Midbrain (tissue), 1 donor: ENCODE measurements at places on chromosomes 7 and 10.
A peak's percentile ranks its signal among the peaks of the same experiment; 100 is the strongest.

GRCh38 chr7:25900877-25901276 lies 251.1 kb upstream of the NFE2L3 start:
- DNase-seq, result peak; percentile 21

DNA sequence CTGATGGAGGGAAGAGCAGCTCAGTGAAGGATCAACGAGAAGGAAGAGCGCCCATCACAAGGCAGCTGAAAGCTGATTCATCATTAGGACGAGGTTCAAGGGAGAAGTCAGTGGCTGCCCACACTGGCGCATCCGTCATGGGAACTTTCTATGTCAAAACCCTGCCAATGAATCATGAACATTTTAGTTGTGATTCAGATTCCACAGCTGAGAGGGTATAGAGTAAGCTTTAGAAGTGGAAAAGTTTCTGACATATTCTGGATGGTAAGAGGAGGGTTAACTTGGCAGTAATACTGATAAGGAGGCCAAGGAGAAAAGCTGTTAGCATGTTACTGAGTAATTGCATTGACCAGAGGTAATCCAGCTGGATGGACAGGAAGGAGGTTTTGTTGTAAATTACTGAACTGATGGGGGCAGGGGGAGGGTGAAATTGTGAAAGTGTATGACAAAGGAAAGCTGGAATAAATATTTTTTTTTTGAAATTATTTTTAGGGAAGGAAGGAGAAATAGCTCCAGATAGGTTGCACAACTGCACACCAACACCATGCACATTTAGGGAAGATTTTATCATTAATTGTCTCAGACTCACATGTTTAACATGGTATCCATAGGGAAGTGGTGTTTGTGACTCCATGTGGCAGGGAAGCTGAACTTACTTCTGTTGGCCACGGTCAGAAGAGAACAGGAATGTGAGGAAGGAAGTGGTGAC lies 78.3 kb upstream of the NRP1 start:
- no peak for DNase-seq

DNA sequence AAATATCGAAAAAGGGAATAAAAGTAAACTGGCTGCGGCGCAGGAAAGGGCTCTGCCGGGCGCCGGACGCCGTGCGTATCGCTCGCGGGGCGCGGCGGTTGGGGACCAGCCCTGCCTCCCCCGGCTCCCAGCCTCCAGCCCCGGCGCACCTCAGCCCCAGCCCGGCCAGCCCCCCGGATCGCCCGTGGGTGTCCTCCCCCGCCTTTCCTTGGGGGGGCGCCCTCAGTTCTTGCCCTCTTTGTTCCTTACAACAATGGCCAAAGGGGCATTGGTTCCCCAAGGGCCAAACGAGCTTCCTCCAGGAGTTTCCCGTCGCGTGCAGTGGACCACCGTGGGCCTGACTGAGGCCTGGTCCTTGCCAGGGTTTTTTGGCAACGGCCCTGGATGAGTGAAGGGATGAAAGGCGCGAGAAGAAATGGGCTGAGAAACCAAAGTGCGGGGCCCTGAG lies 1.2 kb downstream of the MACROH2A2 start:
- DNase-seq, result no peak

DNA sequence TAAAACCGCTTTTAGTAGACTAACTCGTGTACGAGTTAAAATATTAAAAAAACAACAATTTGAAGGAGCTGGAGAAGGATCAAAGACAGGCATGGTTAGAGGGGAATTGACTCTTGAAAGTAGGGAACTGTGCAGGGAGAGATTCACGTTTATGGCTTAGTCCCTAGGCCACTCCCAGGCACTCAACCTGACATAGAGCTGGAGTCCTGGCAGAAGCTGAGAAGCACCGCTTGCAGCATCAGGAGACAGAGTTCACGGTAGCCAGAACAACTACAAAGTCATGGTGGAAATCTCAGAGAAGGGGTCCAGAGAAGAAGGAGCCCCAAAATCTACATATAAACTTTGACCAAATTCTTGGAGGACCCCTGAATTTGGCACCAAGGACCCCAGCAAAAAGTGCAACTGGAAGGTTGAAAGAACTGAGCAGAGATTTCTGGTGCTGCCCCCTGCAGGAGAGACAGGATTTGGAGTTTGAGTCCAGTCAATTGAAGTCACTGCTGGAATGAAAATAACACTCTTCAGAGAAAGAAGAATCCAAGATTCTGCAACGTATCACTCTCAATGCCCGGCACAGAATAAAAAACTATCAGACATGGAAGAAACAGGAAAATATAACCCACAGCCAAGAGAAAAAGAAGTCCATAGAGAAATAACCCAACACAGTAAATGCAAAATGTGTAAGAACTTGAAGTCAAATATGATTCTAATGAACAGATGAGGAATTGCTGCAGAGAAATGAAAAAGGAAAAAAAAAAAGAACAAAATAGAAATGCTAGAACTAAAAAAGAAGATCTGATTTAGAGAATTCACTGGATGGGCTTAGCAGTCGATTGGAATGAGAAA lies 493.3 kb upstream of the PODXL start:
- DNase-seq, result no peak

DNA sequence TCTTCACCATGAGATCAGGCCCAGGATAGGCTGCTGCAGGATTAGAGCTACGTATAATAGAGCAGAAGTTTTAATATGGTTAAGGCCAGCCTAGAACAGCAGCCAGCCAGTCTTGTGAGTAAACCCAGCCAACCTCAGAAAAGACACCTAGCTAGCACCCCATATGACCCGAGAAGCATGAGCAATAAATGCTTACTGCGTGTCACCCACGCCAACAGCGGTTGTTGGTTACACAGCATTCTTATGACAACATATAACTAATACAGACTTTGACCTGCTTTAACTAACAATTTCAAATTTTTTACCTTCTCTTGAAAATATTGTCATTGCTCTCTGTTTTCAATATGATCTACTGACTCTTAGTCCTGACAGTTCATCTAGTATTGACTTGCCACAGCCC lies 105.7 kb downstream of the HBP1 start:
- DNase-seq, result no peak

GRCh38 chr10:29130190-29130673 lies 158.6 kb upstream of the LYZL1 start:
- DNase-seq, result no peak

GRCh38 chr7:5387711-5388245 lies 35.9 kb downstream of the TNRC18 start:
- no peak for DNase-seq

DNA sequence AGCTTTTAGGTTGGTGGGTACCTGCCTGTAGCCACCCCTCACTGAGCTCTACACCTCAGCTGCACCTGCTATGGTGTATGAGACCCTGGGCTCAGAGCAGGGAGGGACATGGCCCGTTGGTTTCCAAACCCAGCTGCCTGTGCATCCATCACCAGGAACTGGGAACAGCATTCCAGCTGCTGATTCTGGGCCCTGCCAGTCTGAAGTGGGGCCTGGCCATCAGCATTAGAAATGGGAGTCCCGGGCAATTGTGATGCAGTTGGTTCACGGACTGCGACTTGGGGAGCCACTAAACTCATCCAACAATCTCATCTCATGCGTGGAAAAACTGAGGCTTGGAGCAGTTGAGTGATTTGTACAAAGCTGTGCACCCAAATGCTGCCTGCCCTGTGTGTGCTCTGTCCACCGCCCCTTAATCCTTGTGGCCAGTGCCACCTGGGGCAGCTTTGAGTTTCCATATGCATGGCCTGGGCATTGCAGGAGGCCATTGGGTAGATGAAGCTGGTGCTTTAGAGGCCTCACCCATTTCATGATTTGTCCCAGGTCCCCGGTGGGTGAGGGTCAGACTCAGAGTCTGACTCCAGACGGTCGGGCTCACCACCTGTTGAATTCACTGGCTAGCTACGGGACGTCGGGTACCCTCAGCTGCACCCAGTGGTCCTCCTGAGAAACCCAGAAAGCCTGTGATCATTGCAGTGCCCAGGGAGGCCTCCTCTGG lies 109.0 kb upstream of the SHH start:
- DNase-seq, result no peak

DNA sequence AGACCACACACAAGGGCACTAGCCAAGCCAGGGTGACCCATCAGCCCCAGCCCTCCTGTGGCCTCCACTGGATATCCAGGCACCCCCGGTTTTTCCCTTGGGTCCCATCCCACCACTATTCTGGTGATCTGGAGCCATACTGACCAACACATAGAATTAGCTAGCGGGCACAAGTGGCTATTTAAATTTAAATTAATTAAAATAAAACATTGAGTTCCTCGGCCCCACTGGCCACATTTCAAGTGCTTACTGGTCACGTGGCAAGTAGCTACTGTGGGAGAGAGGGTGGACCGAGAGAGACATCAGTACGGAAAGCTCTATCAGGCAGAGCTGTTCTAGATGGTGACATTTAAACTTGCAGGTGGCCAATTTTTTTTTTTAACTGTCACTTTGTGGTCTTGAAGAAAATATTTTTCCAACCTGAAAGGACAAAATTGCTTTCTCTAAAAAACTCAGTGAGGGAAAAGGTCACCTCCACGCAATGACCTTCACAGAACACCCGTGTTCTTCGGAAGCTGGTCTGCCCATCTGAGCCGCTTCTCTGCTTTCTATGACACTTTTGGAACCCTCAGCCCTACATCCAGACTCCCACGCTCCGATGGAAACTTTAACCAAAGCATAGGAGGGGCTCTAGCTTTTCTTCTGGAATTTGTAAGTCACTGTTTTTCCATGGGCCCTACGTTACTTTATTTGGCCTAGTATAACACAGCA lies 30.0 kb downstream of the HIPK2 start:
- DNase-seq, result no peak

DNA sequence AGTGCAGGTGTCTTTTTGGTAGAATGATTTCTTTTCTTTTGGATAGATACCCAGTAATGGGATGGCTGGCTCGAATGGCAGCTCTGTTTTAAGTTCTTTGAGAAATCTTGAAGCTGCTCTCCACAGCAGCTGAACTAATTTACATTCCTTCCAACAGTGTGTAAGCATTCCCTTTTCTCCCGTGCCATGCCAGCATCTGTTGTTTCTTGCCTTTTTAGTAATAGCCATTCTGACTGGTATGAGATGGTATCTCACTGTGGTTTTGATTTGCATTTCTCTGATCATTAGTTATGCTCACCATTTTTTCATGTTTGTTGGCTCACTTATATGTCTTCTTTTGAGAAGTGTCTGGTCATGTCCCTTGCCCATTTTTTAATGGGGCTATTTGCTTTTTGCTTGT lies 486.3 kb downstream of the GALNT17 start:
- DNase-seq, result no peak

DNA sequence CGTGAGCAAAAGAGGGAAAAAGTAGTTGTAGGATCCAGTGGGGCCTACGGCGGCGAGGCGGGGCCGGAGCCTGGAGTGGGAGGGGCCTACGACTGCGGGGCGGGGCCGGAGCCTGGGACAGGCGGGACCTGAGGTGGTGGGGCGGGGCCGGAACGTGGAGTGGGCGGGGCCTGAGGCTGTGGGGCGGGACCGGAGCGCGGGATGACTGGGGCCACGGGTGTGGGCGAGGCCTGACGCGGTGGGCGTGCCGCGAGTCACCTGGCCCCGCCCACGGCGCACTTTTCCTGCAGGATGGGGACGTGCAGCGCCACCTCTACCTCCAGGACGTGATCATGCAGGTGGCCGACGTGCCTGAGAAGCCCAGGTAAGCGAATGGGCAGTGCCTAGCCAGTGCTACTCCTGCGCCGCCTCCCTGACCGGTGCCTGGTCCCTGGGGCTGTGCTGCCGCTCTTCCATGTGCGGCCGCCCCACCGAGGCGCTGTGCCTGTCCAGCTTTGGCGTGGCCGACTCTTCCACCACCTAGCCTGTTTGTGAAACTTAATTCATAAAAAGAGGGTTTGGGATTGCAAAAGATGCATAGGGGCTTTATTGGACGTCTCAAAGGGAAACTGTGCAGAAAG lies 496 bp downstream of the ZNF511 start:
- DNase-seq, result peak; percentile 88

DNA sequence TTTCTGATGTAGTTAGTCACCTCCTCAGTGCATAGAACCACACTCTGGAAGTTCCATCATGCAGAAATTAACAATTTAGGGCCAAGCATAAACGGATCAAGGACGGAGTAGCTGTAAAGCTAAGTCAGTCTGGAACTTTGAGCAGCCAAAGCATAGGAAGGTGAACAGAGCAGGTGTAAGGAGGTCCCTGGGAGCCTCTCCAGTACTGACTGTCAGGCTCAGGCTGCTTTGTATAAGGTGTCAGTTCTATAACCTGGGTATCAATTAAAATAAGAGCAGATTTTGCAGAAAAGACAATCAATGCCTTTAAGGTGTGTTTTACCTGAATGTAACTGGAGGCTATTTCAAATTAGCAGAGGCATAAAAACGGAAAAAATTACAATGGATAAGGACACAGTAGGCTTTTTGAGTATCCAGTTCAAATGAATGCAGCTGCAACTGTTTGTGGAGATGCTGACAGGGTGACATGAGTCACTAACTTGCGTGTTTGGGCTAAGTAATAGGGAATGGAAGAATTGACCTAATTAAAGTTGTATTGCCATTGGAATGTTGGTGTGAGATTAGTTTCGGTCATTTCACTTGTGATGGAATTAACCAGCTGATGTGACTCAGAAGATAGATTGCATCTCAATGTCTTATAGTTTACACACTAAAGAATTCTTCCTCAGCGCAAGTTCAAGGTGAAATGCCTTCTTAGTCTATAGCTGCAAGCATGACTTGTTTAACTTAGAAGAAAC lies 417.9 kb upstream of the CNTNAP2 start:
- DNase-seq, result no peak

DNA sequence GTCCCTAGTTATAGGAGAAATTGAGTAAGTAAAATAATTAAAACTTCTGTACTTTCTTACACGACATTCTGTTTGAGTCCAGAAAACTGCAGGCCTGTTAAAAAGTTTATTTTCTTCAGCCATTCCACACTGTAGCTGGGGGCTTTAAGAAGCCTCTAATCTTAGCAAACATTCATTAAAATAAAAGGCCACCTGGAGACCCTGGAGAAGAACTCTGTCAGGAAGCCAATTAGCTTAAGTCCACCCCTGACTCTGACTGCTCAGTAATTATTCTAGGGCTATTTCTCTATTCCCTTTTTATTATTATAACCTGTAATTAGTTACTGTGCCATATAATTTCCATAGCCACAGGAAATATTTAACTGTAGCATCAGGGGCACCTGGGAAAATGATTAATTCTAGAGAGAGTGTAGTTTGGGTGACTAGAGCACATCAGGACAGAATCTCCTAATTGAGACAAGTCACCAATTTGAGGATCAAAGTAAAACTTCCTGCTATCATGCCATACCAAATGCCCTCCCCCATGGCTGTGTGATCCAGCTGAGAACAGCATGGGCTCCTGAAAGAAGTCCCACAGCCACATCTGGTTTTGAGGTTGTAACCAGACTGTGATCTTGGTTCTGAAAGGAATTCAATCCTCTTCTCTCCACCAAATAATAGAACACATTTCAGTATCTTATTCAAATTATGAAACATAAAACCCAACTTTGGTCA lies 1302.3 kb downstream of the XPNPEP1 start:
- no peak for DNase-seq

- peak; percentile 88 for DNase-seq
Observed at GRCh38 chr7:28020302-28020940, 160.2 kb downstream of the JAZF1 start.

- DNase-seq, result no peak
Observed at GRCh38 chr10:86121200-86121599, 245.4 kb downstream of the GRID1 start.
